Activated naive CD4-positive, alpha-beta T cell (primary cell): ENCODE measurements at places on chromosomes 11 and 22.

- DNase-seq = no peak
These were observed 9.0 kb upstream of the RDX start for GRCh38 chr11:110305169-110306018.

GRCh38 chr11:132920451-132921096 is 611.7 kb downstream of the OPCML start:
- no peak for DNase-seq

- DNase-seq = no peak
These were observed 13.8 kb upstream of the SSTR3 start for GRCh38 chr22:37226087-37226486.

DNA sequence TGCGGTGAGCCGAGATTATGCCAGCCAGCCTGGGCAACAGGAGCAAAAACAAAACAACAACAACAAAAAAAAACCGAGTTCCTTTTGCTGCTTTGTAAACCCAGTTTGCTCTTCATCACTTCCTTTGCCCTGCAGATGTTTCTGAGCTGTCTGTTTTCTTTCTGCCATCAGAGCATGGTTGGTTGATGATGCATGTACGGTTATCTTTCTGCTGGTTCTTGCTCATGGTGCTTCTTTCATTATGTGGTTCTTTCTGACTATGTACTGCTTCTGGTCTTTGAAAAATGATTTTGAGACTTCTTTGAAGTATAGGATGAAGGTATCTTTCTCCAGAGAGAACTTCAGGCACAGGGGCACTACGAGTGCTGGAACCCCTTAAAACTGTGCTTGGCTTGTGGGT is 13.2 kb downstream of the TANGO2 start:
- DNase-seq = no peak

DNA sequence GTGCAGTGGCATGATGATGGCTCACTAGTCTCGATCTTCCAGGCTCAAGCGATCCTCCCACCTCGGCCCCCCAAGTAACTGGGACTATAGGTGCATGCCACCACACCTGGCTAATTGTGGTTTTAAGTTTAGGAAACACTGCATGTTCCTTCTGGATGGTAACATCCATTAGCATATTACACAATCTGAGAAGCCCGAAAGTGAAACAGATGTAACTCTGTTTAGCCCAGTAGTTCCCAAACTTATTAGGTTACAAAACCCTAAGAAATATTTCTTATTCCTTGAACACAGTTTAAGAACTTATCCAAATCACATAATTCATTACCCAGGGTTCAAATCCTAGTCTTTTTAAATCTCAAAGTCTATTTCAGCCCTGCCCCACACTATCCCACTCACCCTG is 28.3 kb downstream of the POLDIP3 start:
- no peak for DNase-seq
